Activated effector memory CD4-positive, alpha-beta T cell treated with anti-CD3 and anti-CD28 coated beads, Interleukin-2, amount 50 U/mL, for 16 hours (primary cell): ENCODE measurements at places on chromosomes 3 and 15.

GRCh38 chr3:31791090-31791430 is 190.0 kb downstream of the OSBPL10 start:
- DNase-seq, result no peak

DNA sequence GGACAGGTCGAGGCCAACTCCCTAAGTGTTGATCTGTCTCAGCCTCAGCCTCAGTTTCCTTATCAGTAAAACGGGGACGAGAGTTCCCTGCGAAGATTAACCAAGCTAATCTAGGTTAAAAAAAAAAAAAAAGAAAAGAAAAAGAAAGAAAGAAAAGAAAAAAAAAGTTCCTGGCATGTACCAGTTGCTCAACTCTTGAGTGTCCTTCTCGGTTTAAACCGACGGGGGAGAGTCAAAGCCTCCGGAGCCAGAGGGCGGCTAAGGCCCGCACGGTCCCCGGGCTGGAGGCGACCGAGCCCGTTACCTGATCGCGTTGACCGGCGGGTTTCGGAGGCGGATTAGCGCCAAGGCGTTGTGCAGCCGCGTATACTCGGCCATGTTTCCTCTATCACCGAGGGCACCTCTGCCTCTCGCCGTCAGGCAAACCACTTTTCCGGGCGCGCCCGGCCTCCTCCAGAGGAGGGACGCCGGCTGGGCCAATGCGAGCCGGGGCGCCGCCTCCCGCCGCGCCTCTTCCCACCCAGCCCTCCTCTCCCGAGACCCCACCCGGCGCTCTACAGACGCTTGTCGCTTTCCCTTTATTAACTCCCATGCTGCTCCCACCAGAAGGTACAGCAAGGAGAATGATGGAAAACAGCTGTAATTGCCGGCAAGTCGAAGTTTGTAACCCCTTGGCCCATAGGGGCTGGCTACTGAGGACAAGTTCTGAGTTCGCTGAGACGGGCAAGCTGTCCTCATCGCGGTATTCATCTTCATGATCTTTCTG is at the start of gene EHHADH:
TSS of gene EHHADH (minus strand) at position 405 of the 766 bp plus-strand sequence. CDS start at position 378, 27 bp downstream.
- DNase-seq, result peak; percentile 81

DNA sequence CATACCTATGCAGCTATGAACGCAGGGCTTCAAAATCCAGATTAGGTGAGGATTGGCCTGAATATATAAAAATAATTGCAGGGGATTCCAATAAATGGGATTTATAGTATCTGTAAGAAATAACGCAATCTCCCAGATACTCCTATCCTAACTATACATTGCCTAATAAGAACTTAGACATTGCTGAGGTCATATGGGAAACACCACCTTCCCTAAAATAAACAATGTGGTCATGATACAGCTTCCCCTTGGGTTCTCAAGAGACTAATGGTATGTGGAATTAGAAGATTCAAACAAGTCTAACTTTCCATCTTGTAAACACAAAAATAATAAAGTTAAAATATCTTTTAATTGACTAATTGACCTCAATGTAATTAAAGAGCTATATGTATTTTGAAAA is 28.2 kb downstream of the UBE3A start:
- DNase-seq, result no peak

DNA sequence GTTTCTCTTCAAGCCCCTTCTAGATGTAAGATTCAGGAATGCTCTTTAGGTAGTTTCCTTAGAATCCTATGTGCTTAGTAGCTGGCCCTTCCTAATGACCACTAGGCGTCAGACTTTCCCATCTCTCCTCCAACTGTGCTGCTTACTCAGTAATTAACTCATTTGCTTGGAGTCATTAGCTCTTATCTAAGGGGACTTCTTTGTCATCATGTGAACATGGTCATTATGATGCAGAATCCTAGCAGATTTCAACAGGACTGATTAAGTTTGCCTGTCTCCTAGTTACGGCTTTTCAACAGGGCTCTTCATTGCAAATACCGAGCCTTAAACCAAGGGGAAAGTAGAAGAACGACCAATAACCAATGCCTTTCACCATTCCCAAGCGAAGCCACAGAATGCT is 46.4 kb downstream of the GJD2 start:
- DNase-seq, result no peak

- DNase-seq, result no peak
These were observed 41.8 kb upstream of the CCNL1 start for GRCh38 chr3:157201648-157202278.

DNA sequence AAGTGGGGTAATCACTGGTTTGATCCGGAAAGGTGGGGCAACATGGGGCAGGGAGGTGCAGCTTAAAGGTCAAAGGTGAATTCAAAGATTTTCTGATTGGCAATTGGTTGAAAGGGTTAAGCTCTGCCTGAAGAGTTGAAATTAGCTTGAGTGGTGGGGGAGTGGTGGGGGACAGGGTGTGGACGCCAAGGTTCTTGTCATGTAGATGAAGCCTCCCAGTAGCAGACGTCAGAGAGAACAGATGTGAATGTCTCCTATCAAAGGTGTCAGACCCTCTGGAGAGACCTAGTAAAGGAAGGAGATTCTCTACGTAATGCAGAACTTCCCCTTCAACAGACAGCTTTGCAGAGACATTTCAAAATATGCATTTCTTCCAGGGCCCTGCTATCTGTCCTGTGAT is 62.8 kb downstream of the ABCC5 start:
- DNase-seq, result no peak

DNA sequence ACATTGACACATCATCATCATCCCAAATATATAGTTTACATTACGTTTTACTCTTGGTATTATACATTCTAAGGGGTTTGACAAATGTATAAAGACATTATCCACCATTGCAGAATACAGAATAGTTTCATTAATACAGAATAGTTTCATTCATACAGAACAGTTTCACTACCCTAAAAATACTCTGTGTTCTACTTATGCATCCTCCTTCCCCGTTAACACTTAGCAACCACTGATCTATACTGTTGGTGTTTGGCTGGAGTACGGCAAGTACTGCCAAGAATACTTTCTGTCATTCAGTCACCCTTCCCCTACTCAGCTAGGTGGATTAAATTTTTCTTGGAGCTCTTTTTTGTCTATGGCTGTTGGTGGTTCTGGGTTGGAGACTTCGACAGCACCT is 33.4 kb downstream of the LEKR1 start:
- DNase-seq, result no peak

GRCh38 chr3:178795349-178795748 is 259.1 kb downstream of the KCNMB2 start:
- no peak for DNase-seq

DNA sequence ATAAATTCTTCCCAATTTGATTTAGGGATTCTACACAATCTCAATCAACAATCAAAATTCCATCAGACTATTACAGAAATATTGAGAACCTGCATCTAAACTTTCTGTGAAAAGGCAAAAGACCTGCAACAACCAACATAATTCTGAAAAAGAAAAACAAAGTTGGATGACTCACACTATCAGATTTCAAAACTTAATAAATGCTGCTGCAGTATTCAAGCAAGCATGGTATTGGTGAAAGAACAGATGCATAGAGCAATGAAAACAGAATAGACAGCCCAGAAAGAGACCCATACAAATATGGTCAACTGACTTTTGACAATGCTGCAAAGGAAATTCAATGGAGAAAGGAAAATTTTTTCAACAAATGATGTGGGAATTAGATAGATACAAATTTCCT is 477.1 kb upstream of the NR2F2 start:
- no peak for DNase-seq

GRCh38 chr15:27490867-27491595 is 520.0 kb downstream of the GABRG3 start:
- DNase-seq, result no peak

DNA sequence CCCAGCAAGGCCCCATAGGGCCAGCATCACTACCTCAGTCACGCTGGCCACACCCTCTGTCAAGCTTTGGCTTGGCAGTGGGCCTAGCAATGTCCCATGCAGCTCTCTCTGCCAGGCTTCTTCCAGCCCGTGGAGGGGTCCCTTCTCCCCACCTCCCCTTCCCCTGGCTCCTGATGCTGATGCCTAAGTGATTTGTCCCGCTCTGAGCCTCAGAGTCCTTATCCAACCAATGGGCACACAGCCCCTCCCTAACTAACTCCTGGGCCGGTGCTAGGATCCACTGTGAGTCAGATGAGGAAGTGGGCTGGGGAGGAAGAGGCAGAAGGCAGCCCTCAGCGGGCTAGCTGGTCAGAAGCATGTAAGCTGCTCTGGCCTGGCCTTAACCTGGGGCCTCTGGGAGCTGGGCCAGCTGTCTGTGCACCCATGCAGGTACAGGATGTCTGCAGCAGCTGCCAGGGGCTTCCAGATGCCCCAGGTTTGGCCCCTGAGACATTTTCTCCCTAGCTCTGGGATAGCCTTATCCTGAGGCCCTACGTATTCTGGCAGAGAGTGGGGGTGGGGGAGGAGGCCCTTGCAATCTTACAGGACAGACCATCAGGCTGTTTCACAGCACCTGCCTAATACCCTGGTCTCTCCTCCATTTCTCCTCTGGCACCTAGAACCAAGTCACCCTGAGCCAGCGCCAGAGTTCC is 740 bp upstream of the ZBTB47 start:
- no peak for DNase-seq

GRCh38 chr3:7447197-7447769 is 586.4 kb downstream of the GRM7 start:
- no peak for DNase-seq

DNA sequence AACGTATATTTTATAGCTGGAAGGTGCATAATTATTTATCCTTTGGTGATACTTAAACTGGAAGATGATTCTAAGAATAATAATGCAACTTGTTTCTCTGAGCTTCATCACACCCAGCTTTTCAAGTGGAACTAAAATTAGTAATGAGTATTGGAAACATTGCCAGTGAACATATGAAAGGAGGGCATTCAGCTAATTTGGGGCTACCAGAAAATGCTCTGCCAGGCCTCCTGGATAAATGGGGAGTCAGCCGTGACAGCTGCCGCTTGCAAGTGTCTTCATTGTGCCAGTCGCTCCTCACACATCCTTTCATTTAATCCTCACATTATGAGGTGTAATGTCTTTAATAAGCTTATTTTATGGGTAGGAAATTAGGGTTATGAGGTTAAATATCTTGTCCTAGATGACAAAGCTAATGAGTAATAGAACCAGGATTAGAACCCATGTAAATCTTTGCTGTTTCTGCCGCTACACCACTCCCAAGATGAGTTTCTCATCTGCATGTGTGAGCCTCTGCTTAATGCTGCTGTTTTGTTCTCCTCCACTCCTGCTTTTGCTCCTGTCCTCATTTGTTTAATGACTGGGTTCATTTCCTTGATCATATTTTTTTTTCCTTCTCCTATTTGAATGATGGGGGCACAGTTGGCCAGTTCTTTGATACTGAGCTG is 155.7 kb downstream of the PLCL2 start:
- no peak for DNase-seq

GRCh38 chr15:74855857-74856256 is 12.9 kb upstream of the ULK3 start:
- DNase-seq, result no peak

DNA sequence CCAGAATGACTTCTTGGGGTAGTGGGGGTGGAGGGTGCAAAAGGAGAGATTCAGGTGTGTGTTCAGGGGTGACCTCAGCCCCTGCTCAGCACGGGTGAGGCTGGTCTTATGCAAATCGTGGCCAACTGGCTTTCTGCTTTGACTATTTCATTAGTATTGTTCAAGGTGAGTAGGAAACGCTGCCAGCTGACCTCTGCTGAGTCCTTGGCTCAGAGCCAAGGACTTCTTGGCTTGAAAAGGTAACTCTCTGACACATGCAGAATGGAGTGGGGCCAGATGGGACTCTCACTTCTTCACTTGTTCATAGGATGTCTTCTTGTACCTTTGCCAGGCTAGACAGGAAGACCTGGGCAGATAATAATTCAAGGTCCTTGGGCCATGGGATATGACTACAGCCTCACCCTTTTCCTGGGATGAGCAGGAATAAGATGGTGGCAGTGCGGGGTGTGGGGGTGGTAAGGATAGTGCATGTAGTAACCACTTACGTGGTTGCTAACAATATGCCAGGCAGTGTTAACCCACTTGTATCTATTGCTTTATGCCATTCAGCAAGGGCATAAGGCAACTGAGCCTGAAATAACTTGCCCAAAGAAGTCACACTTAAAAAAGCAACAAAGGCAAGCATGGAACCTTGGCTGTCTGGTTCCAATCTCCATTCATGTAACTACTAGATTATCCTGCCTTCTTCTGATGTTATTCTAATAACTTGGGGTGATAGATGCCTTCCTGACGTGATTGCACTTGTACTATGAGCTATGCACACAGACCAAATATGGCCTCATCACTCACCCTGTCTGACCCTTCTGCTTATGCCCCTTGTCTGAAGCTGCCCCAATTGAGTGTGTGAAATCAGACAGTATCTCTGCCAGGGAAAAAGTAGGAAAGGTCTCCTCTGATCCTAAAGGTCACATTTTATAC is 193.1 kb downstream of the NR1D2 start:
- DNase-seq, result no peak

GRCh38 chr15:74307827-74308811 is 59.3 kb downstream of the CYP11A1 start:
- DNase-seq, result no peak

- no peak for DNase-seq
These were observed 54.6 kb downstream of the UMPS start for GRCh38 chr3:124784686-124785382.

DNA sequence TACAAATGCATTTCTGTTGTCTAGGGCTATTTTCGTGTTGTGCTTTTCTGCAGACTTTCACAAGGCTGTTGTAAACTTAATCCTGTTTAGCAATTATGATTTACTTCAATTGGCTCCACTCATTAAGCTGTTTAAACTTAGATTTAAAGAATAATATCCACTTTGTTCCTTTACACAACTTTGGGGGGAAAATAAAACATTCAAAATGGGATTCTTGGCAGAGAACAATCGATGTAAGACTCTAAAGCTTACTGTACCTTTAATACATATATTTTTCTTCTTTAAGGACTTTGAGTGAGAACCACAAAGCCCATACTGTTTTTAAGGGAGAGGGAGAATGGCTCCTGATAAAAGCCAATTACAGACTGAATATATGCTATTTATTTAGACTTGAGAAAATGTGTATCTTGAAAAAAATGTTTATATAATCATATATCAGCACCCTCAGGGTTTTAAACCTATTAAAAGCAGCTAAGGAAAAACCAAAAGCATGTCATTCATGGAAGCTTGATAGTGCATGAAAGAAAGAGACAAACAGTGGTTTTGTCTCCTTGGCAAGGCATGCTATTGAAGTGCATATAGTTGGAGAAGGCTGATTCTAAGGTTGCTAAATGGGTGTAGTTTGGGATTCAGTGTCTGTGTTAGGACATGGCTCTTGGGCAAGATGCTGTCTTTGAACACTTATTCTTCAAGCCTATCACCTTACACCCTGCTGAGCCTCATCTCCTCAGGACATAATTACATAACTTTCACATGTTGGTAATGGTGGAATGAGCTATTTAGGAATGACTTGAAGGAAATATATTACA is 293.4 kb upstream of the TBC1D5 start:
- no peak for DNase-seq

DNA sequence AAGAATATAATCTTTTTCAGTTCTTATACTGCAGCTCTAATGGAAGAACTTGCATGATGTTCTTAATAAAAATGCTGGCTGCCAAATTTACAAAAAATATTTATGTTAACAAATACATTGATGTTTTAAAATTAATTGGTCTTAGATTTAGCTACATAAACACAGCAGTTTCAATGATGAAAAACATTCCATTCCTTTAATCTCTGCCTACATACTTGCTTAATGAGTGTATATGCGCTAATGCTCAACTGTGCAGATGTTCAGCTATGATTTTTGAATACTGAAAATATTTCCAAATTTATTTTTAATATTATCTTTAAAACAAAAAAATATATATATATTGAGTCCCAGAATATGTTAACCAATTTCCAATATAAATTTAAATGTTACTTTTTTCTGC is 867.4 kb downstream of the ROBO1 start:
- no peak for DNase-seq

- peak; percentile 64 for DNase-seq
These were observed 91.4 kb downstream of the NFKBIZ start for GRCh38 chr3:101940521-101941317.

GRCh38 chr3:127902486-127902885 is 12.5 kb upstream of the KBTBD12 start:
- DNase-seq, result no peak
